ENCODE measurements at places on chromosomes 7 and 10. TPM values are rescaled to one million over a fixed set of nuclear protein-coding genes. Genes with fewer than 3 reads are reported as not detected.

The PLXDC2 gene
- 0.03 TPM for total RNA-seq

The EN2 gene
- total RNA-seq: 0.83 TPM

The PON1 gene
- 1.6 TPM for total RNA-seq

The CRYGN gene
- total RNA-seq: not detected

The FGFBP3 gene
- 2.6 TPM for total RNA-seq

The AKR1C8 gene
- not detected for total RNA-seq

The PAPOLB gene
- not detected for total RNA-seq

The SLC25A40 gene
- 8.5 TPM for total RNA-seq

The GPR37 gene
- 0.73 TPM for total RNA-seq

The FKBP9 gene
- total RNA-seq: 71.4 TPM

The GHRHR gene
- not detected for total RNA-seq

Data from A549 treated with AZD2906 at 1 μM for 4 hours (cell line).